ENCODE measurements at places on chromosomes 12 and 14.
A peak's percentile ranks its signal among the peaks of the same experiment; 100 is the strongest.

DNA sequence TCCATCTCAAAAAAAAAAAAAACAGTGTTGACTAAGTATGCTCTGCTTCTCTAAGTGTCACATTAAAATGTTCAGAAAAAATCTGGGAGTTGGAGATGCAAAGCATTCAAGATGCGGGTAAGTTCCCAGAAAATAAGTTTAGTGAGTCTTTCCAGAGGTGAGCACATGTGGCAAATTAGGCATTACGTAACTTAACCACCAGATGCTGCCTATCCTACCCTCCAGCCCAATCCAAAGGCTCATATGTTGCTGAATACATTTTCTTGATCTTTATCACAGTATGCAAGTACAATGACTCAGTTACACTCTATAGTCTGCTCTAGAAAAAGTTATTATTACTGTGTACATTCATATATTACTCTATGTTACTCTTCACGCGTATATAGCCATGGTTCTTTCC is 3.6 kb downstream of the SLC2A14 start:
- no peak for DNase-seq

DNA sequence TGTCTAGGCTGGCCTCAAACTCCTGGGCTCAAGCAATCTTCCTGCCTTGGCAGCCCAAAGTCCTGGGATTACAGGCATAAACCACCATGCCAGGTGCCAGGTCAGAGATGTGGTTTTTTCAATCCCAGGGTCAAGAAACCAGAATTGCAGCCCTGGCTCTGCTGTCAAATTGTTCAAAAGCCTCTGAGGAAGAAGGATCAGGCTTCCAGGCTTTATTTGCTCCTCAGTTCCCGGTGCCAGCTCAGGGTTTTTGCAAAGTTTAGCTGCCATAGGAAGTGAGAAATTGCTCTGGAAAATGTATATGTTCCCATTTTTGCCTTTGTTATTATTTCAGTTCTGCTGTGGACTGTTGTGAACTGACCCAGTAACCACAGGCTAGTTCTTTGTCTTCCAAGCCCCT is 28.7 kb downstream of the WNT5B start:
- no peak for DNase-seq

GRCh38 chr12:111440152-111440551 is 34.4 kb downstream of the SH2B3 start:
- no peak for DNase-seq

DNA sequence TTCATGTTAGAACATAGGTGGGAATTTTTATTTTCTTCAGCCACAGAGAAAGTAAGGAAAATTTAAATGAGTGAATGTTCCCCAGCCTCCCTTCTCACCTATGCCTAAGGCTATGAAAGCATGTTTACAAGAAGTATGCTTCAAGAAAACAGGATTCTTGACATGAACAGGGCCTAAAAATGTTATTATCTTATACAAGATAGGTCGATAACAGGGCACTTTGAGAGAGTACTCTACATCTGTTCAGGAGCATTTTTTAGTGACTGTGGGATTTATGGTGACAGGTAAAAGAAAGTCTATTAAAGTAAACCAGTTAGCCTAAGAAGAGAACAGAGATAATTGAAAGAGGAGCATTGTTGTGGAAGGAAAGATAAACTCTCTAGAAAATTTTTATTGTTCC is 222.9 kb upstream of the DAAM1 start:
- no peak for DNase-seq

DNA sequence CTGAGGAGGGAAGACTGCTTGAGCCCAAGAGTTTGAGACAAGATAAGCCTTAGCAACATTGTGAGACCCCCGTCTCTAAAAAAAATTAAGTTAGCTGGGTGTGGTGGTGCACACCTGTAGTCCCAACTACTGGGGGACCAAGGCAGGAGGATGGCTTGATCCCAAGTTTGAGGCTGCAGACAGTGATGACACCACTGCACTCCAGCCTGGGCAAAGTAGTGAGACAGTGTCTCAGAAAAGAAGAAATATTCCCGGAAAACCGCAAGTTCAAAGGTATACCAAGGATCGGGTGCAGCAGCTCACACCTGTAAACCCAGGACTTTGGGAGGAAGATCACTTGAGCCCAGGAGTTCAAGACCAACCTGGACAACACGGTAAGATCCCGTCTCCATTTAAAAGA is 5.8 kb downstream of the PTGES3 start:
- DNase-seq = no peak

DNA sequence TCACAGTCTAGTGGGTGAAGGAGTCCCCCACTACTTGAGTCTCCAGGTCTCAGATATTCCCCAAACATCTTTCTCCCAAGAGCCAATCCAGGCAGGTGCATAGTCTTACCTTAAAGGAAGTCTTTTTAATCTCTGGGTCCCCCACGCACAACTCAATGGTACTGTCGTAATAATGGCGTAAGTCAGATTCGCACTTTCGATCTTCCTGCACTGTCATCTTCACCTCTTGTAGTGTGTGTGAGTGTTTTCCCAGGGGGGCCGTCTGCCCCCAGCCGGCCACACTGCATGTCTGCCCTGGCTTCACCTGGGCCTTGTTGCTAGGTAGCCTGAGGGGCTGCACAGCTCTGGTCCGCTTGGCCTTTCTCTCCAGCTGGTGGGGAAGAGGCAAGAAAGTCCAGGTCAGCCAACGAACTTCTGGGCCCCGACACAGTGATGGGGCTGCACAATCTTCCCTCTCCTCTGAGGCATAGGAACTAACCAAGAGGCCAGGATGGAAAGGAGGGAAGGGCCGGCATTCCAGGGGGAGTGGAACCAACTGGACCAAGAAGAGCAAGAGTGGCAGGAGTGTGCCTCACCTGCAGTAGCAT is 2.1 kb downstream of the GZMB start:
- DNase-seq = no peak

DNA sequence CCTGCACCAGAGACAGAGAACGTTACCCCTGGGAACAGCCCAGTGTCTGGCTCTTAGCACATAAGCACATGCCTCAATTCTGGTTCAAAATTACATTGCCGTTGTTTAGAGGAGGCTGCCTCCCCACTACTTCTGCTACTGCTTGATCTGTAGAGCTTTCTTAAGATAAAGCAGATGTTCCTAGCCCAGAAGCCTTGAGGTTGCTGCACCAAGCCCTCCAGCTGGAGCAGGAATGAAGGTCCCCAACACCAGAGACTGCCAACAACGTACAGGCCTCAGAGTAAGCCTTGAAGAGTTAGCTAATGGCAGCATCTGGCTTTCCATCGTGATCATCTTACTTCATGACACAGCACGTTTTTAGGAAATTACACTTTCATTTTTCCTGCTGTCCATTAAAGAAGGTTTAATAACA is 34.7 kb upstream of the AMIGO2 start:
- DNase-seq = no peak

GRCh38 chr14:81406863-81407262 is 6.7 kb upstream of the STON2 start:
- DNase-seq = no peak

DNA sequence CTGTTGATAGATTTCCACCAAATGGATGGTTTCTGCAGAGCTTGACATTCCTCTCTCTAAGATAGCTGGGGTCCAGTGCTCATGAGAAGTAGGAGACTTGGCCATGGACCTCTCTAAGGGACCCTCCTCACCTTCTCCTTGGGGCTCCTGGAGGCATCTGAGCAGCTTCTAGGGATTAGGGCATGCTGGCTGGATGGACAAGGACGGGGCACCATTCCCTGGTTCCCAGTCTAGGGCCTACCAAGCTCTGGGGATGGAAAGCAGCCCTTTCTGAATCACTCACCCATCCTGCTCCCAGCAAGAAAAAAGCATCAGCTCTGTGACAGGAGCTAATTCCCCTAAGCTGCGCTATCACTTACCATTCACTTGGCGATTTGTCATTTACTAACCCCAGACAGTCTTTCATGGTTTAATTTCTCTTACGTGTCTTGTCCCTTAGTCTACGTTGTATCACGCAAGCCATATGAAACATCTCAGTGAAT is 39.5 kb downstream of the VWF start:
- DNase-seq = no peak

- DNase-seq = no peak
Measured at GRCh38 chr12:78799649-78800048, 64.9 kb upstream of the SYT1 start.

DNA sequence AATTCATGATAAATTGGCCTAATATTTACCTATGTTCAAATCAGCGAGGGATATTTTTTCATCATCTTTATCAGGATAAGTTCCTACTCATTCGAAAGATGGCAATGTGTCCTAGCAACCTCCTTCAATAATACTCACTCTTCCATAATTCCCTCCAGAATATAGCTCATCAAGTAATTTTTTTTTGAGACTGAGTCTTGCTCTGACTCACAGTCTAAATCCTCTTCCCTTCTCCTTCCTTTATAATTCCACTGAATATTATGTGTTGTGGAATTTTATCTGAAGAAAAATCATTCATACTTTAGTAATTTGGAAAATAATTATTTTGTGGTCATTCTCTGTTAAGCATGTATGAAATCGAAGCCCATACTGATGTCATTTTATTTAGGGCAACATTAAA is 663.8 kb downstream of the FLRT2 start:
- DNase-seq = no peak

DNA sequence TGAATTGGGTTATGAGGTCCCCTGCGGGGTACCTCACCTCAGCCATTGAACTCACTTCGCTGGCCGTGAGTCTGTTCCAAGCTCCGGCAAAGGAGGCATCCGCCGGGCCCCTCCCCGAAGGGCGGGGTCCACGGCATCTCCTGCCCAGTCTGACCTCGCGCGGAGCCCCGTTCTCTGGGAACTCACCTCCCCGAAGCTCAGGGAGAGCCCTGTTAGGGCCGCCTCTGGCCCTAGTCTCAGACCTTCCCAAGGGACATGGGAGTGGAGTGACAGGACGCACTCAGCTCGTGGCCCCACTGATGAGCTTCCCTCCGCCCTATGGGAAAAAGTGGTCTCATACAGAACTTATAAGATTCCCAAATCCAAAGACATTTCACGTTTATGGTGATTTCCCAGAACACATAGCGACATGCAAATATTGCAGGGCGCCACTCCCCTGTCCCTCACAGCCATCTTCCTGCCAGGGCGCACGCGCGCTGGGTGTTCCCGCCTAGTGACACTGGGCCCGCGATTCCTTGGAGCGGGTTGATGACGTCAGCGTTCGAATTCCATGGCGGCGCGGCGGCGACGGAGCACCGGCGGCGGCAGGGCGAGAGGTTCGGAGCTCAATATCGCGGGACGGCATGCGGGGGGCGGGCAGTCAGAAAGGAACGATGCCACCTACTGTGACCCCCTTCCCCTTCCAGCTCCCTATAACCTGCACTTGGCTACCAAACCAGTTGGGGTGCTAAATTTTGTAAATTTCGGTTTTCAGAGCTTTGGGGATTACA is at the start of gene PARP2:
PARP2 (plus strand) TSS at position 544 of the 770 bp plus-strand sequence; CDS start at position 551, 7 bp downstream.
- DNase-seq = peak; percentile 99

DNA sequence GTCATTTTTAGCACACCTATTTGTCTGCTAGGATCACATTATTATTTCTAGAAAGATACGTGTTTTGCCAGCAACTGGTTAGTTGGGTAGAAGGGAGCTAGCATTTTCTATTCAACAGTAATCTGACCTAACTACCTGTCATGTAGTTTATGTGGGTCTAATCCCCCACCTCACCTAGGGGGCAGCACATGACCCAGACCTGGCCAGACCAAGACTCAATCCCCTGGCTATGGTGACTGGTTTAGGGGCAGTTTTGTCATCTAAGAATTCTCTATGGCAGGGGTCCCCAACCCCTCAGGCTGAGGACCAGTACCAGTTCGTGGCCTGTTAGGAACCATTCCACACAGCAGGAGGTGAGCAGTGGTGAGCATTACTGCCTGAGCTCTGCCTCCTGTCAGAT is 29.5 kb upstream of the EVL start:
- no peak for DNase-seq

DNA sequence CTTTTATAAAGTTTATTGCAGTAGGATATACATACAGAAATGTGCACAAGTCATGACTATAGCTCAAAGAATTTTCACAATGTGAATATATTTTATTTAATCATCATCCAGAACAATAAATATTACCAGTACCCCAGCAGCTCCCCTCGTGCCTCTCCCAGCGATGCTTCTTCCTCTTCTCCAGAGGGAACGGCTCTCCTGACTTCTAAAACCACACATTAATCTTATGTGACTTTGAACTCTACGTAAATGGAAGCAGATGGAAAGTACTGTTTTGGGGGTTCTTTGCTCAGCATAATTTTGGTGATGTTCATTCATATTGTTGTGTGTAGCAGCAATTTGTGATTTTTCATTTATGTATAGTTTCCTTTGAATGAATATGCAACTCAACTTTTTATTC is 4.6 kb upstream of the SLC8A3 start:
- no peak for DNase-seq

DNA sequence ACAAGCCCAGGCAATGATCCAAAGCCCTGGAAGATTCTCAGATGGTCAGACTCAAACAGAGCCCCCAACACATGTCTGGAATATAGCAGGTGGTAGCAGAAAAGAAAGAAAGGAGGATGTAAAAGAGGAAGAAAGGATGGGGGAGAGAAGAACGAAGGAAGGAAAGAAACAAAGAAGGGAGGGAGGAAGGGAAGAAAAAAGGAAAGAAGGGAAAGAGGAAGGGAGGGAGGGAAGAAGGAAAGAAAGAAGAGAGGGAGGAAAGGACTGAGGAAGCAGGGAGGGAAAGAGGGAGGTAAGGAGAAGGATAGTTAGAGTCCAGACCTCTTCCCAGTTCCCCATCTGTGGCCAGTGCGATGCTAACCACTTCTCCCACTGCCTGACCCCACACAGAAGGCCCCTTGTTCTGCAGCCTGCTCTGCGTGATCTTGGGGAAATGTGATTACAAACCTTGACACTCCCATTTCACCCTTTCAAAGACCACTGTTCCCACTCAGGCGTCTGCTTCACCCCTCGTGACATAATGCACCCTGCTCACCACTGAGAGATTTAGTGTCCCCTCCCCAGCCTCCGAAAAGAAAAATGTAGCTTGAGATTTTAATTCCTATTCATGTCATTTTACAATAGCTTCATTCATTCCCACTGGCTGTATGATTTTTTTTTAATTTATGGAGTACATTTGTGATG is 357.9 kb downstream of the BCL11B start:
- DNase-seq = no peak

GRCh38 chr12:109476807-109477184 is 304 bp downstream of the KCTD10 start:
- no peak for DNase-seq

- DNase-seq = no peak
Measured at GRCh38 chr14:37601865-37602264, 6.4 kb downstream of the TTC6 start.

- no peak for DNase-seq
Measured at GRCh38 chr14:93059917-93060545, 55.7 kb downstream of the ITPK1 start.

Measured in stimulated activated naive B cell treated with anti-CD40 and anti-IgM and Interleukin-4, amounts not matched to agents 10 μg/mL and 1 μg/mL and 100 μg/mL, for 72 hours (primary cell).